ENCODE measurements at places on chromosomes 3 and 15.

- DNase-seq = no peak
These were observed 160.6 kb upstream of the IQSEC1 start for GRCh38 chr3:13233487-13234485.

- no peak for DNase-seq
These were observed 143.6 kb upstream of the SLITRK3 start for GRCh38 chr3:165339753-165340152.

GRCh38 chr3:127043041-127043641 is 60.2 kb downstream of the PLXNA1 start:
- DNase-seq = no peak

GRCh38 chr3:112807685-112808084 is 39.0 kb downstream of the CD200R1L start:
- no peak for DNase-seq

- no peak for DNase-seq
These were observed 86.8 kb downstream of the NAALADL2 start for GRCh38 chr3:174945951-174946350.

GRCh38 chr3:178567611-178568010 is 31.4 kb downstream of the KCNMB2 start:
- DNase-seq = no peak

DNA sequence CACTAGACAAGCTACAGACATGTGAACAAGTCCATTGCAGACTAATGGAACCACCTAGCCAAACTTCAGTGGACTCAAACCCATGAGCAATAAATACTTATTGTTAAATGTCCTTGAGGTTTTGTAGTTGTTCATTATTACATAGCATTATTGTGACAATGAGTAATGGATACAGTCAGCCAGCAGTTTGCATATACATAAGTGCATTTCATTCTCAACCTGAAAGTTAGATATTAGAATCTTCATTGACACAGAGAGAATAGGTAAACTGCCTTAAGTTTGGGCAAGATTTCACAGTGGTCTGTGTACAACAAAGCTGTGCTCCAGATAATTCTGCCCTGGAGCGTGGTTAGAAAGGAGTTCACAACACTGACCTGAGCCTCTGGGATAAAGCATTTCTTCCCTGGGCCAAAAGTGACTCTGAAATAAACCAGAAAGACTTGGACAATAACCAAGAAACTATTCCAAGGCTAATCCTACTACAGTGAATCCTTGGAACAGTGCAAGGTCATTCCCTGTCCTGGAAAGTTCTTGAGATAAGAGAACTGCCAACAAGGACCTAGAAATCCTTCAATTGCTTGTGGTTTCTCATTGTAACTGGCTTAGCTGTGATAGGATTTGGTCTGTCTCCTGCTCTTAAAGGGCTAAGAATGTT is 225.5 kb upstream of the STT3B start:
- no peak for DNase-seq

DNA sequence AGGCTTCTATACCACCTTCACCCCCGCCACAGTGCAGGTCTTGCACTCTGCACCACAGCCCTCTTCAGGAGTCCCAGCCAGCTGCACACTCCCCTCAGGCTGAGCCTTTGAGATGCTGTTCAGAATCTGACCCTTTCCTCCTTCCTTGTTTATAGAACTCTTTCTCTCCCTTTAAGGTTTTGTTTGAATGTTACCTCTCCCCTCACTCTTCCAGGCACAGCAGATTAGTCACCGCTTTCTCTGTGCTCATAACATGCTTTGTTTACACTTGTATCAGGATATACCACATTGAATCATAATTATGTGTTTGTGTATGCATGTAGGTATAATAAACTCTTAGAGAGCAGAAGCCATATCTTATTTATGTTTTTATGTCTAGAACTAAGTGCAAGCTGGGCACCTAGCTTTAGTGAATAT is 168.4 kb upstream of the BCL6 start:
- DNase-seq = no peak

DNA sequence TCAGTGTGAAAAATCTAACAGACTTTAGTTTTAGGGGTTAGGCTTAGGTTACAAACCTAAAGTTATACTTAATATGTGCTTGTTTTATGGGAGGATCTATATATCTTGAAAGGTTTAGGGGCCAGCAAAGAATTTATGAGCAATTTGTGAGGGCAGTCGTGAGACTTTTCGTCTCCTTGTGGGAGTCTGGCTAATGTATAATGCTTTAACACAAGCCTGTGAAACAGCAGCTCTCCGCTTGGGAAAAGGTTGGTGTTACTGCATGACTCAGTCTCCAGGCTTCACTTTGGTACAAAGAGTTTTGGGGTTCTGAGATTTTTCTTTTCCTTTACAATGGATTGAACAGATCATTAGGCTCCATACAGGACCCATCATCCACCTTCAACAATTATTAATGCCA is 79.0 kb upstream of the MFGE8 start:
- no peak for DNase-seq

- no peak for DNase-seq
These were observed 15.5 kb downstream of the KLF15 start for GRCh38 chr3:126341755-126342150.

DNA sequence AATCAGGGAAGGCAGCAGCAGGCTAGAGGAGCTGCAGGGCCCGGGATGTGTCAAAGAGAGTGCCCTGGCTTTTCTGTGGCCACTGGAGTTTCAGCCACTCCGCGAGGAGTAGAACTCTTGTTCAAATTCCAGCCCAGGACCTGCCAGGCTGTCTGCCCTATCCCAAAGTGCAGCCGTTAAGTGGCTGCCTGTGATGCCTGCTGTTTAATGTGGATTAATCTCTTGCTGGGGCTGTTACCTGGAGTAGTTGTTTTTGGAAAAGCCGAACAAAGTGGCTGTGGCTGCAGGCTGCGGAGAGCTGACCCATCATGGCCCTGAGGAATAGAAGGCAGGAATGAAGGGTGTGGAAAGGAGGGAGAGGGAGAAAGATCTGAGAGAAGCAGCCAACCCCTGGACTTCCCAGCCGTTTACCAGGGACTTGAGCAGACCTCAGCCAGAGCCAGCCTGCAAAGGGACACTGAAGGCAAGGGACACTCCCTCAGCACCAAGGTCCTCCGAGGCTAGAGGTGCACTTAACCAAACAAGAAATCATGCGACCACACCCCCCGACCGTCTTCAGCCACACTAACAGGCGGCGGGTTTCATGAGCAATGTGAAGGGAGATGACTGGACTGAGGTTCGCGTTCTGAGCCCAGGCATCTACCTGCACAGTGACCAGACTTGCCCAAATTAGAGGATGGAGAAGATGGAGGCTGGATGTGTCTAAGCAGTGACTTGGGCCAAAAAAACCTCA is 4.7 kb downstream of the CDAN1 start:
- DNase-seq = no peak

DNA sequence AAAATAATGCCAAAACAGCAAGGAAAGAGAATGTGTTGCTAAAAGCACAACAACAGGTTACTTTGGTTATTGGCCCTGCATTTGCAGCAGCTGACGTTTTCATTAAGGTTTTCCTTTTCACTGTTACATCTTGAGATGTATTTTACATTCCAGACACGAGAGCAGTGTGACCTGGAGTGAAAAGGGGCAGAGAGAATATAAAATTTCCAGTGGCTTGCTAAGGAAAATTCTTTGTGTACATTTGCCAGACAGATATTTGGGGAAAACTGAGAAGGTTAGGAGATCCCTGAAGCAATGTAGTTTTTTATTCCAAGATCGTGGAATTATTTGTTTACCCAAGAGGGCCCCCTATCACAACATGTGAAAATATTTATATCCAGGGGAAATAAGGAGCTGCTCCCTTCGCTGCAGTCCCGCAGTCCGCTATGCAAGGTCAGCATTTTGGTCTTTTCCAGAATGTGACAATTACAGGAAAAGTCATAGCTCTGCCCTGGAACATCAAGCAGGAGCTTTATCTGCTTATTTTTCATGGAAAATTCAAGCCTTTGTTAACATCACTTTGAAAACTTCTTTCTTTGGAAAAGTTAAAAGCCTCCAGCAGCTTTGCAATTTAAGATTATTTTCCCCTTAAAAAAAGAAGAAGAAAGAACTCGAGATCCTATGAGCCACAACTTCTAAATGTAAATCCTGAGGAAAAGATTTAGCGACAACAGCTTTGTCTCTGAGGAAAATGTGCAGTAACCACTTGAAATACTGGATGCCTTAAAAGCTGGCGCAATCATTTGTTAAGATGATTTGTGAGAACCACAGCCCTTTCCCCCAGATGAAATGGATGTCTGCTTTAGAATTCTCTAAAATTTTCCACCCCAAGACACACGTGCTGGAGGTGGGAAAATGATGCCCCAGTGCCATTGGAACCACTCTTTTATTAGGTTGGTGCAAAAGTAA is 256.4 kb upstream of the TPM1 start:
- no peak for DNase-seq

DNA sequence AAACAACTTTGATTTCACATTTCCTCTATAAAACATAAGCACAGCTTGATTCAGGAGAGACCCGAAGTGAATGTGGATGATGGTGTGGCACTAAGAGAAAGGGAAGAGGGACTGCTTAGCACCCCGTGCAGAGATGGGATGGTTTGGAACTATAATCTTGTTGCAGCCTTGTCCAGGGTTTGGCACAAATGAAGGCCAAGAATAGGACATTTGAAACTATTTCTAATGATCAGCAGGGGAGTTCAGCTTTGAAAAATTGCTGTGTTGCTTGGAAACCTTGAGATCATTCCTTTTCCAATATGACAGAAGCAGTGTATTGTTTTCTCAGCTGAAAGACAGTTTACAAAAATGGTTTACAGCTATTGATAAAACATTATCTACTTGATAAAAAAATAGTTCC is 49.7 kb downstream of the ASB7 start:
- no peak for DNase-seq

GRCh38 chr15:58159827-58160386 is 21.7 kb downstream of the AQP9 start:
- DNase-seq = no peak

DNA sequence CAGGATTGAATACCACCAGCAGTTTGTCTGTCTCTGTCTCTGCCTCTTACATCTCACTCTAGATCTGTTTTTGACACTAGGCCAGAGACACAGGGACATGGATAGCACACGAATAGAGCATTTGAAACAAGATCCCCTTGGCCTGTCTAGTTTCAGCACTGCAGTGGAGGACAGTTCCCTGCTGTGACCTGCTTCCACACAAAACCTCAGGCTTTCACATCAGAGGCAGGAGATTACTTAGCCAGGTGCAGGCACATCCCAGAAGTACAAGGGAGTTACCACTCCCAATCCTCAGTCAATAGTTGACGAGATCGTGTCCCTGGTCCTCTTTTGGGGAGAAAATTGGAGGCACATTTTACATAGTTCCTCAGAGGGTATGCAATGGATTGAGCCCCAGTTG is 34.0 kb upstream of the CCK start:
- no peak for DNase-seq

DNA sequence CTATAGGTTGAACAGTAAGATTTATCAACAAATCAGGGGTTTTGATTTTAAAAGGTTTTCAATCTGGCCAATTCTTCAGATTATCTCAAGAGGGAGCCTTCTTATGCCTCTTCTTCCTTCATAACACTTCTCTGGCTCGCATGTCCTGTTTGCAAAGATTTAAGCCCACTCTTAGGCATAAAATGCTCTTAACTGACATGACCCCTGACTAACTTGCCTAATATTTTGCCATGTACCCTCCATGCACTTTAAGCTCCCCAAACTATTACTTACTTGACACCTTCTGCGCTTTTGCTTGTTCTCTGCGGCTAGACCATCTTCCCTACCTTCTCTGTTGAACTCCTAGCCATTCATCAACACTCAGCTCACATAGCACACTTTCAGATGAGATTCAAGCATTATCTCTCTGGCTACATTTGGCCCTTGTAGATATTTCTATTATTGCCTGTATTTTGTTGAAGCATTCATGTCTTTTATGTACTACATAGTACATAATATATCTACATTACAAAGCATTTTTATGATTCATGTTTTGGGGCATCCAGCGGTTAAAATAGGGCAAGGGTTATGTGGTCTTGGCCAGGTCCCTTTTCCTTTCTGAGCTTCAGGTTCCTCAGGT is 1.0 kb upstream of the ARIH1 start:
- no peak for DNase-seq

DNA sequence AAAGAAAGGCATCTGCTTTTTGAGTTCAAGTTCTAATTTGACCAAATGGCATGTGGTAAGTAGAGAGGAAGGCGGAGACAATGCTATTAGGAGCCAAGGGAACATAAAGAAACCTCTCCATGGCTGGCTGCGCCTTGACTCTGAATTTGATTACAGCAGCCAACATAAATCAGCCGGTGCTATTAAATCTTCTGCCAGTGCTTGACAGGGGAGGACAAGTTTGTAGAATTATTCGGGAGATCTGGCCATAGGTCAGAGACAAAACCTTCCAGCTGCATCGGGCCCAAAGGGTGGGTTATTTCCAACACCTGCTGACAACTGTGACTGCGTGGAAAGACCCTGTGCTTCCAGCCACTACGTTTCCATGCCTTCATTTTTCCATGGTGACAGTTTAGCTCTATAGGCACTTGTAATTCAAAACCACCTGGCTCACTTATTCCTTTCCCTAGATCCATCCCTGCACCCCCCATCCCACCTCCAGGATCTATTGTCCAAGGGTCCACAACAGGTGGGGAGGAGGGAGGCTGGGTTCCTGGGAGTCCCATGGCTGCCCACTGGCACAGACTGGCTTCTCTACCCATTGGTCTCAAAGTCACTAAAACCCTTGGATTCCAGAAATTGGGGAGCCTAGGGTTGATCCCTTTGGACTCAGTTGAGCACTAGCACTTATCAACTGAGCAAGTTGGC is 15.9 kb downstream of the COLQ start:
- DNase-seq = no peak

DNA sequence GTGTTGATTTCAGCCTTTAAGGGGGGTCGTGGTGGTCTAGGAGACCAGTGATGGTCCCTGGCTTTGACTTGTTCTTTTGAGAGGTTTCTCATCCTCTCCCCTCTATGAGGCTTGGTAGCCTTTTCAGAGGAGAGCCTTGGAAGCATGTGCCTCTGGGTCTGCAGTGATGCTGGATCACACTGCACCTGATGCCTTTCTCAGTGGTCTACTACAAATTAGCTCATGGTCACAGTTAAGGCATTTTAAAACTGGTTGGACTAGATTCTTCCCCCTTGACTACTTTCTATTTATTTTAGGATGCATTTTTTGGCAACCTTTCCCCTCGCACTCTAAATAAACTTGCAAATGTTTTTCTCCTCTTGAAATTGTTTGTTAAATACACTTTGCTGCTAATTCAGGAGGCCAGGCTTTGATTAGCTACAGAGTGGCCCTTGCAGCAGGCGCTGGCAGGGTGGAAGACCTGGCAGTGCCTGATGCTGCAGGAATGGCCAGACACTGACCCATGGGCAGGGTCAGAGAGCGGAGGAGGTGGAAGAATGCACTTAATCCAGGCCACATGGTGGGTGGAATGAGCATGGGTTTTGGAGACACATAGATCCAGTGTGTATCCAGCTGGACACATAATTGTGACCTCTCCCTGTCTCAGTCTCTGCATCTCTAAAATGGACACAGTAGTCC is 318.8 kb upstream of the CTDSPL start:
- DNase-seq = no peak
